ENCODE measurements at places on chromosomes 1 and 21.

- DNase-seq, result no peak
Observed at GRCh38 chr1:41427122-41427913, 57.2 kb downstream of the EDN2 start.

GRCh38 chr21:34790341-34790740, 121.5 kb downstream of the CLIC6 start:
- no peak for DNase-seq

GRCh38 chr1:162091681-162092524, 22.4 kb downstream of the NOS1AP start:
- no peak for DNase-seq

DNA sequence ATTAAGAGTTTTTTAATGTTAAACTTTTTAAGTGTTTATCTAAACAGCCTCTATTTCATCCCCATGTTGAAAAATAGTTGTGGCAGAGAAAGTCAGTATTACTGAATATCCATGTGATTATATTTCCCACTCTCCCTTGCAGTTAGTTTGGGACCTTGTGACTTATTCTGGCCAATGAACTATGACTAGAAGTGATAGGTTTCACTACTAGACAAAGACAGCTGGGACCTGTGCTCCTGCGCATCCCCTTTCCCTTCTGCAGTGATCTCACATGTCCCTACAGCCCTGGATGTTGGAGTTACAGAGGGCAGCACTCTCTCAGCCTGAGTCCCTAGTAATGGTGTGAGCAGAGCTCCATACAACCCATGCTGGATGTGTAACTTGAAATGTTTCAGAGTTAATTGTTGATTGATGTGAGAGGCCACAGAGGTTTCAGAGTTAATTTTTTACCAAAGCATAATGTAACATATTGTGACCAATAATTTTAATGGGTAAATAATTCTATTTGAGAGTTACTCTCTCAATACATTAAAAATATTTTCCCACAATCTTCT, 18.7 kb upstream of the SAMD13 start:
- no peak for DNase-seq

- DNase-seq, result no peak
Observed at GRCh38 chr1:60031146-60031545, 42.4 kb downstream of the C1orf87 start.

DNA sequence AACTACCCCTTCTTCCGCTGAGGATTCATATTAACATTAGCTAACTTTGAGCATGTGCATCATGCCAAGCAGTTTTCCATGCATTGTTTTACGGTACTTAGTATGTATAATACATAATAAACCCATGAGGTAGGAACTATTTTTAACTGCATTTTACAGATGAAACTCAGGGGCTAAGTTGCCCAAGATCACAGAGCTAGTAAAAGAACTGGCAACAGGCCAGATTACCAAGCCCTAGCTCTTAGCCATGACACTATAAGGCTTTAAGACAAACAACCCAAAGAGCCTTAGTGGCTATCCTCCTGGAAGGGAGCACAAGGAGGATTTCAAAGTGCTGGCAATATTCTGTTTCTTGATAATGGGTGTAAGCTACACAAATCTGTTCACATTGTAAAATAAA, 6.1 kb downstream of the AK2 start:
- DNase-seq, result no peak

DNA sequence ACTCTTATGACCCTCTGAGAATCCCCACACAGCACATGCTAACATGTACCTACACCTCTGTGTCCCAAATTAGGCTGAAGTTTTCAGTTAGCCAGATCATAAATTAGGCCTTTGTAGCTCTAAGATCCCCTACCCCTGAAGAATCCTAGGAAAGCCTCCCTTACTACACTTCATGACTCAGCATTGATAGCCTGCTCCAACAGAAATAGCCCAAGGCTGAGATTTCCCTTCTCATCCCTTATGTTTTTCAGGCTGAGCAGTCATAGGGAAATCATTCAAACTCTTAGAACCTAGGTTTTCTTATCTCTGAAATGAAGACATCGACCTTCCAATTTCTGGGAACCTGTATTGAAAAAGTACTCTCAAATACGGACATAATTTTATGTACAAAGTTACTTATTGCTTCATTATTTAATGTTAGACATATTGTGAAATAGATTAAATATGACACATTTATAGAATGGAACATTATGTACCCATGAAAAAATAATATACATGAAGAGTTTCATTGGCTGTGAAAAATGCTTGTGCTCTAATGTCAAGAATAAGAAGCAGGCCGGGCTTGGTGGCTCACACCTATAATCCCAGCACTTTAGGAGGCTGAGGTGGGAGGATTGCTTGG, 122.4 kb upstream of the UBE2U start:
- no peak for DNase-seq

- no peak for DNase-seq
Observed at GRCh38 chr1:55310505-55310971, 95.4 kb upstream of the USP24 start.

GRCh38 chr1:219917851-219918466, 10.4 kb downstream of the SLC30A10 start:
- DNase-seq, result no peak

- DNase-seq, result no peak
Observed at GRCh38 chr1:154334079-154335024, 9.0 kb downstream of the ATP8B2 start.

DNA sequence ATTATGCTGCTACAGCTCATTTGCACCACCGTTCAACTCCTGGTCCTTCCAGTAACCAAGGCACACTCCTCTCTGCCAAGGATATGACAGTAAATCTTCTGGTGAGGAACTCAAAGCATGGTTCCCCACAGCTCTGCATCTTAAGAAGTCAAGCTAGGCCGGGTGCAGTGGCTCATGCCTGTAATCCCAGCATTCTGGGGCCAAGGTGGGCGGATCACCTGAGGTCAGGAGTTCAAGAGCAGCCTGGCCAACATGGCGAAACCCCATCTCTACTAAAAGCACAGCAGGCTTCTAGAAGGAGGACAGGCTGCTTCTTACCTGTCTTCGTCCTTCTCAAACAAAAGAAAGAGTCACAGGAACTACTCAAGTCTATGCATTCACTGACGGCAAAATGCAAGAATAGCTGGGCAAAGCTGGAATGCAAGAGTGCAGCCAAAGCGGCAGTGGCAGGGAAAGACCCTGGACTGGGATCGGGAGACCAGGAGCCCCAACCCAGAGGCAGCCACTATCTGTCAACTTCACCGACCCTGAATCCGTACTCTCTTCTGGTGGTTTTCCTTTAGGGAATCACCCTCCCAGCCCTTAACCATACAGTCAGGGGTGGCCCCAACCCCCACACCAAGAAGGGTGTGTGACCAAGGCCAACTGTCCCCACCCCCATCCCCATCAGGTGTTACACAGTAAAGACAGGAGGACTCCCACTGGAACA, 75.5 kb downstream of the NPHP4 start:
- no peak for DNase-seq

- DNase-seq, result no peak
Observed at GRCh38 chr1:84611796-84612195, 37.6 kb upstream of the CTBS start.

All from right lung (tissue), 10 donors.